Stimulated activated CD4-positive, alpha-beta T cell treated with anti-CD3 and anti-CD28 coated beads, Interleukin-4, amount 100 ng/mL, for 24 hours (primary cell): ENCODE measurements at places on chromosomes 7 and 10.
A peak's percentile ranks its signal among the peaks of the same experiment; 100 is the strongest.

DNA sequence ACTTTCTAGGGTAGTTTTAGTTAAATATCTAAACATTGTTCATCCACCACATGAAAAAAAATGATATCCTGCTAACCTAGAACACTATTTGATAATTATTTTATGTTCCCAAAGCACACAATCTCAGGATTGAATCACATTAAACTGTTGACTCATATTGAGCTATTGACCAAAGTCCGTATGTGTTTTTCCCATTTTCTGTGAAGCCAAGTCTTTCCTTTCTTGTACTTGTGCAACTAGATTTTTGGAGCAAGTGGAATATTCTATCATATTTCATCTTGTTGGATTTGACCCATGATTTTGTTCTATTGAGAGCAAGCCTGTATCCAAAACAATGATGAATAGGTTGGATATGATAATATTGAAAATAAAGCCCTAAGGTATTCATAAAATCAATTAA is 164.6 kb downstream of the SKAP2 start:
- no peak for DNase-seq

DNA sequence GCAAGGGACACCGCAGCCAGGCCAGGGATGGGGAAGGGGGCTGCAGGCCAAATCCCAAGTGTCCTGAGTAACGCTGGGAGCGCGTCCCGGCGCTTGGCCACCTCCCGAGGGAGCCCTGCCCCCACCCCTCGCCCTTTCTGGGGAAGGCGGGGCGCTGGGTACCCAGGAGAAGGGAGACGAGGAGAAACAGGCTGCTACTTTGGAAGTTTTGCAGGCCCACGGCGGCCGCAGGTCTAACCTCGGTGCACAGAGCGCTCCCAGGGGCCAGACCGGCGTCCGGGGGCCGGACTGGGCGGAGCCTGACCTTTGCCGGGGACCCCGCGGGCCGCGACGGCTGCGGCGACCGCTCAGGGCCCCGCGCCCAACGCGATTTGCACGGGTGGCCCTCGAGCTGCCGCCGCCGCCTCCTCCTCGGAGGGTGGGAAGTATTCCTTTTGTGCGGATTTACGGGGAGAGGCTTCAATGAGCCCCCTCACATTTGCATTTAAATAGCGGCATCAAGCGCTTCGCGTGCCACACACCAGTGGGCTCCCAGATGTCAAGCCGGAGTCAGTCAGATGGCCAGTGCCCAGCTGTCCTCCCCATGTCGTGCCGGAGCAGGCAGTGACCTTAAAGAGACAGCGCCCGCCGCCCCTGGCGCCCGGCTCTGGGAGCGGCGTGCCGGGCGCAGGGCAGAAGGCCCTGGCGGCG is 3.0 kb upstream of the EBF3 start:
- no peak for DNase-seq

DNA sequence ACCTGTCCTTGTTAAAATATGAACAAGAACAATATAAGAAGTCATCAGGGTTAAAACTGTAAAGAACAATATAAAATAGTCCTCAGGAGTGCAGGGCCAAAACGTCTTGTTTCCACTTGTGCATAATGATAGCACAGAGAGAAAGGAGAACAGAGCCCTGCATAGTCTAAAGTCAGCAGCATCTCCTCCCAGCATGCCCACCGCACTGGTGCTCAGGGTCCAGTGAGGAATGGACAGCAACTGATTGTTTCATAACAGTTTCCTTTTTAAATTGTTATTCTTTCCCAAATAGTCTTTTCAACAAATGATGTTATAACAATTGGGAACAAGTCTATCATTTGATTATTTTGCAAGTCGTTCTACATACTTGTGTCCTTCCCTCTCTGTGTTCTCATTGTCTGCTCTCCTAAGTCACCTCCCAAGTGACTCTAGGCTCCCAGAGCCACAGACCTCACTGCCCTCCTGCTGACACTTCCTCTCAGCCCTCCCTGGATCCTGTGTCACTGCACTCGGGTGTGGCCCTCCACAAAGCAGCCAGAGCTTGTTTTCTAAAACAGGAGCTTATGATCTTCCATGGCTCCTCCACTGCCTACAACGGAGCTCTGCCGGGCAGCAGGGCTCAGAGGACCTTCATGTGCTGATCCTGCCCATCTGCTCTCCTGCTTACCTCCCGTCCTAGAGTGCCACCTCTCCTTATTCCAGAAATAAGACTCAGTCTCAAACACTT is 27.6 kb downstream of the COBL start:
- DNase-seq, result no peak

DNA sequence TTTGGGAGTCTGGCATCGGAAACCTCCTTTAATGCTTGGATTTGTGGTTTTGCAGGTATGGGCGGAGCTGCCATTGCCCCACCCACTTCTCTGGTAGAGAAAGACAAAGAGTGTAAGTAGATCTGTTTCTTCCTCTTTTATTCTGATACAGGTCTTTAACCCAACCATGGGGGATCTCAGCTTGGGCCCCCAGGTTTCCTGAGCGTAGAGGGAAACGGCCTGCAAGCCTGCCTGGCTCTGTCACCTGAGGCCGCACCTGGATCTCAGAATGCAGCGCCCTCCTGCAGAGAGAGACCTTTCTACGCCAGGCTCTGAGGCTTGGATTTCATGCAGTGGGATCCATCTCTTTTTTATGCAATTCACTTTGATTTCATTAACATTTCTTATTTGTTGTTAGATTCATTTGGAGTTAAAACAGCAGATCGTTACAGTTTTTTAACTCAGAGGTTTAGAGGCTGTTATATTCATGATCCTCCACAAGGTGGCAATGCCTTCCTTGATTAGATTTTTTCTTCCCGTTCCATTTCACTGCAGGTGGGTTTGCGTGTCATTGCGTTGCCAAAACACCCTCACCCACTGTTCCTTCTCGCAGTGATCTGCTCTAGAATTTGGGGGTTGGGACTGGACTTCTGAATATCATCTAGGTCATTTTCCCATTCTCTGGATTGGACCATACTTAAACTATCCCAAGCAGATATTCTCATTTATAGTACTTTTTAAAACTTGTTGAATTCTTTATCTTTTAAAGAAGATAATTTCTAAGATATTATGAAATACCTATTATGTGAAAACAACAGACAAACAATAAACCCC is 20.0 kb downstream of the RBM17 start:
- DNase-seq, result peak; percentile 47

DNA sequence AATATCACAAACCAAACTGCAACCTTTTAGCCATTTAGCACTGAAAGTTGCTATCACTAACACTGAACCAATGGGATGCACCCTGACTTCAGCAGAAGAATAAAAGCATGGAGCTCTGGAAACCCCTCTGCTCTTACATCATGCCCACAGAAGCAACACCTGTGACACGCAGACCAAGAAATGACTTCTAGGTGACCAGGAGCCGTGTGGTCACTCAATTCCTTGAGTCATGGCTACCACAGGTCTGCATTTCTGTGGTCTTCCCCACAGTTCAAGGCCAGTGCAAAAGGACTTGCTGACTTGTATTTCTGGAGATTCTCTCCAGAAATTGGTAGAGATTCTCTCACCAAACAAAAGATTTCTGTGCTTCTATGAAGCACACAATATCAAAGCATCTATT is 38.3 kb downstream of the NRCAM start:
- no peak for DNase-seq

DNA sequence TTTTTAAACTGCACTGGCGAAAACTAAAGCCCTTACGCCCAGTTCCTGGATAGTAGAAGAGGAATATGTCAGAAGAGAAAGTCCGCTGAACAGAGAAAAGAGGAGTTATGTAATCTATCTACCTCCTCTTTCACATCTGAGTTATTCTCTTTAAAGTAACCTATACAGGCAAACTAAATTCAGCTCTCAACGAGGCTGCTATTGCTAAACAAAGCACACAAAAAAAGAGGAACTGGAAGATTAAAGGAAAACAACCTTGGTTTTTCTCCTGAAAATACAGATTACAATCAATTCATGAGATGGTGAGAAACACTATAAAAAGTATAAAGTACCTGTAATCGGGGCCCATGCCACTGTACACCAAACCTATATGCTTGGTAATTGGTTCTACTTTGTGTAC is 5.8 kb downstream of the PSMA2 start:
- DNase-seq, result no peak

GRCh38 chr10:71244431-71245419 is 32.4 kb downstream of the UNC5B start:
- no peak for DNase-seq

DNA sequence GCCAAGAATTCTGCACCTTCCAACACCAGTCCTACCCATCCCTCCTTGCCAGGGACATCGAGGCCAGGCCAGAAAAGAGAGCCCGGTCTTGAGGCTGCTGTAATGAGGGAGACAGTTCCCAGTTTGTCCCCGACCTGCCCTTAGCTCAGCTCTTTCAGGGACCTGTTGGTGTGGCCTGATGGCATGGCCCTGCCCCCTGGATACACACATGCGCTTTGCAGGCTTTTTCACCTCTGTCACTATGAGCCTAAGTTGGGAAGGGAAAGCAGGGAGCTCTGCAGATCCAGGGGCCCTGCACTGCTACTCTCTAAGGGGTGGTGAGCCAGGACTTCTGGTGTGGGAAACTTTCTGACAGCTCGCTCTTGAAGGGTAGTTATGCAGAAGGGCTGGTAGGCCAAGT is 2.1 kb downstream of the SCD start:
- DNase-seq, result no peak

- no peak for DNase-seq
Measured at GRCh38 chr7:125436220-125436619, 506.6 kb upstream of the POT1 start.

DNA sequence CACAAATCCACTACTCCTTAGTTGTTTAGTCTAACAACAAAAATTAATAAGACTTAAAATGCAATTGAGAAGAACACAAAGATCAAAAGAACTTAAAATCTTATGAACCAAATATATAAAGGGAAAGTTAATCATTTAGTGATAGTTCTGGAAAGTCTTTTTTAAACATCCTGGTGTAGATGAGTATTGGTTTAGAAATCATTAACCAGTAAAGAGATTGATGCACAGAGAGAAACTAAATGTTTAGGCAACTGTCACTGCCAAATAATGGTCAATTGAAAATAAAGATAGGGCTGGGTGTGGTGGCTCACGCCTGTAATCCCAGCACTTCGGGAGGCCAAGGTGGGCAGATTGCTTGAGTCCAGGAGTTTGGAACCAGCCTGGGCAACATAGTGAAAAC is 44.9 kb downstream of the SP8 start:
- DNase-seq, result no peak

GRCh38 chr7:100156331-100157068 is 2.0 kb downstream of the TRAPPC14 start:
- DNase-seq, result no peak

DNA sequence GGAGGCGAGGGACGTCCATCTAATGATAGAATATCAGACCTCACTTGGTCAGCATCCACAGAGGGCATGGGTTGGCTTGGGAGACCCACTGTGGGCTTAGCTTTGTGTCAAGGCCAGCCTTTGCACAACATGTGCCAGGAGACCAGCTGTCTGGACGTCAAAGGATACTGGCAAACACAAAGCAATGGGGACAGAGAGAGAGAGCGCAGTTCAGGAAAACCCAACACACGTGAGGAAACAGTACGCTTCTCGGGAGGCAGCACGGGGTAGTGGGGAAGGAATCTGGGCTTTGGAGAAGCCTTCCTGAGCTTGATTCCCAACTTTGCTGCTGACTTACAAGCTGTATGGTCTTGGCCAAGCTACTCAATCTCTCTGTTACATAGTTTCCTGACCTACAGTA is 14.7 kb downstream of the PRLHR start:
- no peak for DNase-seq

- DNase-seq, result no peak
Measured at GRCh38 chr7:55838595-55838994, 24.0 kb downstream of the SEPTIN14 start.

DNA sequence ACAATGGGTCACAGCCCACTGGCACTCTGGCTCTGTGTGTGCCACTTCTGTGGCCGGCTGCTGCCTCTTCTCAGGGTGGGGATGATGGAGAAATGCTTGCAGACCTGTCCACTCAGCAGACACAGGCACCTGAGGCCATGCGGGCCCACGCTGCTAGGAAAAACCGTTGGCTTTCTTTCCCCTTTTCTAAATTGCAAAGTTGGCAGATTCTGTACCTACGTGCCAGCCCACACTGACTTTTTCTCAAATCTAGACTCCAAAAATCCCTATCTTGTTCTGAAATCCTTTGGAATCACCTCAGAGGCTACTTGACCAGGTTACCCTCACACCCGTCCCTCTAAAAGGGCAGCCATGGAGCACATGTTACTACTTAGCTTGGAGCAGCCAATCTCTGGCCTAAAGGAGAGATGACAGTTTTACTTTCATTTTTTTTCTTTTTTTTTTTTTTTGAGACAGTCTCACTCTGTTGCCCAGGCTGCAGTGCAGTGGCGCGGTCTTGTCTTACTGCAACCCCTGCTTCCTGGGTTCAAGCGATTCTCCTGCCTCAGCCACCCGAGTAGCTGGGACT is 99.4 kb downstream of the RNF216 start:
- no peak for DNase-seq

GRCh38 chr7:70937424-70937823 is 194.5 kb upstream of the GALNT17 start:
- no peak for DNase-seq

GRCh38 chr7:73454424-73454823 is 20.8 kb downstream of the FZD9 start:
- DNase-seq, result no peak

- DNase-seq, result no peak
Measured at GRCh38 chr7:92108821-92109220, 25.5 kb downstream of the CYP51A1 start.

DNA sequence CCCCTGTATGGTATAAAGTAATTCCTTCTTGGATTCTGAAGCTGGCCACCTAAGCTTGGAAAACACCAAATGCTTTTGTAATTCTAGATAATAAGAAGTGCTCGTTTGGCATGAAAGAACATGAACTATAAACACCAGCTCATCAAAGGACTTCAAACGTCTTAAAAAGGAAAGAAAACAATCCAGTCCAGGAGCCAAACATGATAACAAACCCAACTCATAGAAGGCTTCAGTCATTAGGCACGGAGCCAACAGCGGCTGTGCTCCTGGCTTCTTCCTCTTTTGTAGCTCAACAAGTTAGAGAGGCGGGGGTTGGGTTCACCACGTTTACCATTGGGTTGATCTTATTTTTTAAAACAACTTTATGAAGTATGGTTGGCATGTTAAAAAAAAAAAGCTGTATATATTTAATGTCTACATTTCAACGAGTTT is 56.4 kb upstream of the ECHDC3 start:
- DNase-seq, result peak; percentile 29

DNA sequence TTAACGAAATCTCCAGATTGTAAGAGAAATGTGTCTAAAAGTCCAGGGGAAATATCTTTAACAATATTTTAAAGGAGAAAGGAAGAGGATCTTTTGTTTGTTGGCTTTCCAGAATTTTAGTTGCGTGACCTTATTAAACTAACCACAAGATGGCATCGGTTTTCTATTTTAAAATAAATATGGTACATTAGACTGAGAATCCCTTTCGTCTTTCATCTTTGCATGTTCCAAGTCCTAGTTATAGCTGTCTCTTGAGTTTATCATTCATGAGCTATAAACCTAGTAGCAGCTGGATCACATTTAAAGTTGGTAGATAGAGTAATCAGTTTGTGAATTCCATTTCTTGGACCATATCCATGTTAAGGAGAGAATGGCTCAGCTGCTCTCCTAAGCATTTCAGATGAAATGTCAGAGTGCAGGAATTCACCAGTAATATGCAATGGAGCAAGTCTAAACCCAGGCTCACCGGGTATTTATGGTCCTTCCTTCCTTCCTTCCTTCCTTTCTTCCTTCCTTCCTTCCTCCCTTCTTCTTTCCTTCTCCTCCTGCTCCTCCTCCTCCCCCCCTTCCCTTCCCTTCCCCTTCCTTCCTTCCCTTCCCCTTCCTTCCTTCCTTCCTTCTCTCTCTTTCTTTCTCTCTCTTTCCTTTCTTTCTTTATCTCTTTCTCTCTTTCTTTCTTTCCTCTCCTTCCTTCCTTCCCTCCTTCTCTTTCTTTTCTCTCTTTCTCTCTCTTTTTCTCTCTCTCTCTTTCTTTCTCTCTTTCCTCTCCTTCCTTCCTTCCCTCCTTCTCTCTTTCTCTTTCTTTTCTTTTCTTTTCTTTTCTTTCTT is 57.8 kb upstream of the RAB18 start:
- DNase-seq, result no peak
